ENCODE measurements at places on chromosomes 11 and 22.
A peak's percentile ranks its signal among the peaks of the same experiment; 100 is the strongest.

DNA sequence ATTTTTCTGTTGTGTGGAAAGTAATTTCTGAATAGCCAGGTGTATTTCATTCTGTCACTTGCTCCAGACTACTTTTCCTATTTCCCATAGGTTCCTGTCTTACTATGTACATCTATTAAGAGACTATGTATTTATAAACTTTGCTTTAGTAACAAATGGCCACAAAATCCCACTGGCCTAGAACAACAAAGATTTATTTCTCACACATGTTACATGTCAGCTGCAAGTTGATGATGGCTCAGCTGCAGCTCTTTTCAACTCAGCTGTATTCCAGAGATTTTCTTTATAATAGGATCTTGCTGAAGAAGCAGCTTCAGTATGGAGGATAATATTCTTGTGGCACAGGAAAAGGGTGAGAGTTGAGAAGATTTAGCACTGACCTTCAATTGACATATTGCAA lies 539.6 kb upstream of the LRRC4C start:
- H3K27me3 ChIP-seq = no peaks in the 10 kb centered on the region
- no peaks in the 10 kb centered on the region for H3K4me1 ChIP-seq
- H3K36me3 ChIP-seq = no peaks in the 10 kb centered on the region
- no peak overlapping the region for H3K27ac ChIP-seq
- no peak for DNase-seq

DNA sequence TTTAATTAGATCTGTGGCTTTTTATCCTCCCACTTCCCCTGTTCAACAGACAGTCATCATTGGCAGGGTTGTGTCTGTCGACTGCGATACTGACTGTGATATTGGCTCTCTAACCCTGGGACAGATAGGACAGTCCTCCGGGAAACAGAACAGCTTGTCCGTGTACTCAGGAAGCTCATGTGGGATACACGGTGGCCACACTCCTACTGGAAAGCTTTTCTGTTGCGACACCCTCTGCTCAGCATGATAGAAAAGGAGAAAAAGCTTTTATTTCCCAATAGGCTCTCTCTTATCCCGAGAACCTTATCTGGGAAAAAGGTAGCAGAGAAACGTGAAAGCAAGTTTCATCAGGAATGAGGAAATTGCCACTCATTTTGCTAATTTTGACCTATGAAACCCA lies 60.4 kb upstream of the HSPA8 start:
- DNase-seq = no peak
- peaks cover 41% of the 10 kb centered on the region for H3K27me3 ChIP-seq
- H3K27ac ChIP-seq = peak overlapping the region; percentile 64
- H3K4me3 ChIP-seq = no peak overlapping the region
- H3K36me3 ChIP-seq = no peaks in the 10 kb centered on the region

DNA sequence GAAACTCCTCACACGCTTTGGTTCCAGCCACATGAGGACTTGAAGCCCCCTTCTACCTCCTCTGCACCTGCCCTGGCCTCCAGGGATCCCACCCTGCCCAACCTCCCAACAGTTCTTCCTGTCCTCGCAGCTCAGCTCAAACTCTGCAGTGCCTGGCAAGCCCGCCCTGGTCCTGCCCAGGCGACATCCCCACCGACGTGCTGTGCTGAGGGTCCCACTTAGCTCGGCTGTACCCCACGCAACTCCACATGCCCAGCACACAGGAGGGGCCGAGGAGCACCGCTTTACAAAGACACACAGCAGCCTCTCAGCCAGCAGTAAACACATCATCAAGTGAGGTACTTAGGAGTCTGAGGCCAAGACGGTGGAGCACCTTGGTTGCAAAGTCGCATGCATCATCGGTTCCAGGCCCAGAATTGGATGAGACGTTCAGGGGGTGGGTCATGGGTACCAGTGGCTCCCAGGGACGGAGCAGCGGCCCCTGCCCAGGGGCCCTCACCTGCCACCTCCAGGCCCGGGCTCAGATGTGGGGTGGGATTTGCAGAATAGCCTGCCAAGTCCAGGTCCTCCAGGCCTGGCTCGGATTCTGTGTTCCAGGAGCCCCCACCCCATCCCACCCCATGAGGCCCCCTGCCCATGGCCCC lies 72.6 kb downstream of the CELSR1 start:
- peaks cover 9% of the 10 kb centered on the region for H3K4me1 ChIP-seq
- no peak overlapping the region for H3K4me3 ChIP-seq
- no peak for DNase-seq
- H3K36me3 ChIP-seq = no peaks in the 10 kb centered on the region
- H3K27ac ChIP-seq = no peak overlapping the region
- H3K27me3 ChIP-seq = peaks cover 12% of the 10 kb centered on the region

- no peaks in the 10 kb centered on the region for H3K27me3 ChIP-seq
- no peak for DNase-seq
- peaks cover 15% of the 10 kb centered on the region for H3K4me1 ChIP-seq
- H3K36me3 ChIP-seq = peaks cover 26% of the 10 kb centered on the region
- H3K4me3 ChIP-seq = no peak overlapping the region
- no peak overlapping the region for H3K27ac ChIP-seq
Measured at GRCh38 chr11:112222303-112222702, 3.9 kb upstream of the PTS start.

DNA sequence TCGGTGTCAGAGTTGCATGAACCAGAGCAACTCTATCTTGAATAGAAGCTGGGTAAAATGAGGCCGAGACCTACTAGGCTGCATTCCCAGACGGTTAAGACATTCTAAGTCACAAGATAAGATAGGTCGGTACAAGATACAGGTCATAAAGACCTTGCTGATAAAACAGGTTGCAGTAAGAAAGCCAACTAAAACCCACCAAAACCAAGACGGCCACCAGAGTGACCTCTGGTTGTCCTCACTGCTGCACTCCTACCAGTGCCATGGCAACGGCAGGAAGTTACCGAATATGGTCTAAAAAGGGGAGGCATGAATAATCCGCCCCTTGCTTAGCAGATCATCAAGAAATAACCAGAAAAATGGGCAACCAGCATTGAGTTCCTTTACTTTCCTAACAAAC lies 2.4 kb upstream of the KAT5 start:
- no peak overlapping the region for H3K4me3 ChIP-seq
- no peak for DNase-seq
